ENCODE measurements at places on chromosomes 5 and 9.

- DNase-seq = no peak
These were observed 289.9 kb upstream of the ACTBL2 start for GRCh38 chr5:57772512-57772911.

DNA sequence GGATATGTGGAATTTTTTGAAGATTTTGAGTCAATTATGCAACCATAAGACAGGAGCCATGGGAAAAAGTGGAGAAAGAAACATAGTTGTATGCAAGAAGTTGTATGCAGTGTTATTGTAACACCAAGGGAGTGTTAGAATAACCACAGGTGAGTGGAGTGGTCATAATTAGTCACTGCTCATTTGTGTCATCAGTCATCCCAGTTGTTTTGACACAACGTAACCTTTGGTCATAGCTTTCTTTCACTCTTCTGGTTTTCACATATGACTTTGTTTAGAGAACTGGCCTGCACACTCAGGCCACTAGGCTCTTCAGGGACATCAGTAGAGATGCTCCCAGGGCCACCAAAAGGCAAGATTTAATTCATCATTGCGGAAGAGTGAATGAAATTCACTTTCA lies 158.7 kb upstream of the HMHB1 start:
- no peak for DNase-seq

- no peak for DNase-seq
These were observed 206.2 kb downstream of the TTLL11 start for GRCh38 chr9:121886759-121887485.

DNA sequence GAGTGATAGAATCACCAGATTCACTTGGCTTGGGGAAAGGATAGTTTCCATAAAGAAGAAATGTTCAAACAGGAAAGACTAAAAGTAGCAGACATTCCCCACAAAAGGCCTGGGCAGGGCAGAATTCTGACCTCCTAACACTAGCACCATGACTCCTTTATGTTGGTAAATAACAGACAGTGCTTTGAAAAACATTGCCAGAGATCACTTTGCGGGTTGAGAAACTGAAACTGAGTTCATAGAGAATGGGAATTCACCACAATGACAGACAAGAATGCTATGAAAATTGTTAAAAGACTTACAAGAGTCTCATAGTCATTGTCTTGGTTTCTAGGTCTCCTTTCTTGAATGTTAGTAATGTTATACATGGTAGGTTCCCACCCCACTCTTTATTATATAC lies 172.5 kb upstream of the GLRA1 start:
- DNase-seq = no peak

- no peak for DNase-seq
These were observed 6.0 kb downstream of the EEIG1 start for GRCh38 chr9:127974769-127975261.
